Panc1 (cell line): ENCODE measurements at places on chromosomes 7 and 10.

DNA sequence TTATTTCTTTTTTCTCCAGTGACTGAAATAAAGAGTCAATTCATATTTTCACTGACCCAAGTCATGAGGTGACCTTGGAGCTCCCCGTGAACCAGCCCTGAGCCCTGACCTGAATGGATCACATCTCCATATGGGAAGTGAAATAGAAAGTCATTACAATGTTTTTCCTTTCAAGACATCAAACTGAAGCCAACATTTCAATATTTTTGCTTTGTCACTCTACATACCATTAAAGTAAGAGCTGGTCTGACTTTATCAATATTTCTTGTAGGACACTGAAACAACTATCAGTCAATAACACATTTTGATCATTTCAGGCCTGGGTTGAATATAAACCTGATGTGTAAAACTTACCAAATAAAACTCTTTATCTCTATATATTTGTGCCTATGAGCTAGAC lies 249.8 kb upstream of the PHF14 start:
- no peak for DNase-seq

GRCh38 chr7:55939514-55940123 lies 12.1 kb upstream of the MRPS17 start:
- DNase-seq: no peak

- DNase-seq: no peak
Observed at GRCh38 chr10:75817198-75817597, 385.8 kb downstream of the LRMDA start.

GRCh38 chr10:18005781-18006456 lies 54.2 kb downstream of the SLC39A12 start:
- no peak for DNase-seq

- DNase-seq: no peak
Observed at GRCh38 chr10:80497187-80498077, 40.3 kb upstream of the SH2D4B start.

DNA sequence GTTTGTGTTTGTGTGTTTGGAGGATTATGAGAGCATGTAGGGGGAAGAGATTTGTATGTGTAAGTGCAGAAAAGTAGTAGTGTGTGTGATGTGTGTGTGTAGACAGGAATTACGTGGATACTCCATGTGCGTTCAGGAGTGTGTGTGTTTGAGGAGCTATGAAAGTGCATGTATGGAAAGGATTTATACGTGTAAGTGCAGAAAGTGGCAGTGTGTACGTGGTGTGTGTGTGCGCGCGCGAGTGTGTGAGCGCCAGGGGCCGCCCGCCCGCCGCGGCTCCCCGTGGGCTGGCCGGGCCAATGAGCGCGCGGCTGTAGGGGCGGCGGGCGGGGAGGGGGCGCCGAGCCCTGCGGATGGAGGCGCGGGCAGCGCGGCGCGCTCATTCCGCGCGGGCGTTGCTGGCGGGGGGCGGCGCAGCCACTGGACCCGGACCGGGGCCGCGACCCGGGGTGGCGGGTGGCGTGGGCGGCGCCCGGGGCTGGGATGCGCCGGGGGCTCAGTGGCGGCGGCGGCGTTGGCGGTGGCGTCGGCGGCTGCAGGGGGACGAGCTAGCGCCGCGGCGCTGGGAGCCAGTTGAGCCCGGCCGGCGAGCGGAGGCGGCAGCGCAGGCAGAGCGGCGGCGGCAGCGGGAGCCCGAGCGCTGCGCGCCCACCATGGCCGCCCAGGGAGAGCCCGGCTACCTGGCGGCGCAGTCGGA lies at the start of gene BICC1:
Gene BICC1 (plus strand): TSS at position 382 of the 697 bp plus-strand sequence. CDS start 272 bp downstream, at position 654.
- DNase-seq: no peak

DNA sequence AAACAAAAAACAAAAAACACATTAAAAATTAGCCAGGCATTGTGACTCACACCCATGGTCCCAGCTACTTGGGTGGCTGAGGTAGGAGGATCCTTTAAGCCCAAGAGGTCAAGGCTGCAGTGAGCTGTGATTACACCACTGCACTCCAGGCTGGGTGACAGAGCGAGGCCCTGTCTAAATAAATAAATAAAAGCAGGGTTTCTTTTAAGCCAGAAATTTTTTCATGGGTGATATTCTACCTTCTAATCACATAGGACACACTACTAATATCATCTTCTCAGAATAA lies 14.2 kb upstream of the SVIL start:
- no peak for DNase-seq

- DNase-seq: peak; percentile 35
Observed at GRCh38 chr7:3897430-3898372, 596.6 kb downstream of the SDK1 start.

DNA sequence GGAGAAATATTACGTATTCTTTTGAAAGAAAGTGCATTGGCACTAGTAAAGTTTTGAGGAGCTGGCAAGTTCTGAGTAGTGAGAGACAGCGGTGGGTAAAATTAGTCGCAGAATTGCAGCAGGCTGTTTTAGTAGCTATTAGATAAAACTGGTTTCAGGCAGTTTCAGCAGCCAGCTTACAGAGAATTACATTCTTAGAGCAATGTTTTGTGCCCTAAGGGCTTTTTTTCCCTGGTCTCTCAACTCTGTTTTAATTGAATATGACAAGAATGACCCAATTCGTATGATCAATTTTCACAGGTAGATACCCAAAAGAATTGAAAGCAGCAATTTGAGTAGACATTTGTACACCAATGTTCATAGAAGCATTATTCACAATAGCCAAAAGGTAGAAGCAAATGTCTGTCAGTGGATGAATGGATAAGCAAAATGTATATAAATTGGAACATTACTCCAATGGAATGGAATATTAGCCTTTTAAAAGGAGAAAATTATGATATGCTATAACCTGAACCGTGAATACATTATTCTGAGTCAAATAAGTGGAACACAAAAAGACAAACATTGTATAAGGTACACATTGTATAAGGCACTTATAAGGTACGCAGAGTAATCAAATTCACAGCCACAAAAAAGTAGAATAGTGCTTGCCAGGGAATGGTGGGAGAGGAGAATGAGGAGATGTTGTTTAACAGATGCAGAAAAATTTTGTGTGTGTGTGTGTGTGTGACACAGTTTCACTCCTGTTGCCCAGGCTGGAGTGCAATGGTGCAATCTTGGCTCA lies 5.2 kb upstream of the KBTBD2 start:
- no peak for DNase-seq

DNA sequence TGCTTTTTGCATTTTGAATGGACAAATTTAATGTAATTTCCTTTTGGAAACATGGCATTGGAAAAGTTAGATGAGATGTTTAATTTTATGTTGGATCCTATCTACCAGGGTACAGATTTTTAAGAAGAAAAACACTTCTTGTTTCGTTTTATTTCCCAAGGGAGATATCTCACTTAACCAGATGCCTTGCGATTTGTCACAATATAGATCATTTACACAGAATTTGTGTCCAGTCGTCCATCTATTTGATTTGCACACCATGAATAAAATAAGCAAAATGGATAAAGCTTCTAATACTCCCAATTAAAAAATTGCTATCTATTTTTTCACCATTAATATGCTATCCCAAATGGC lies 25.7 kb downstream of the HDAC9 start:
- DNase-seq: no peak

GRCh38 chr7:45484094-45484493 lies 90.1 kb upstream of the ADCY1 start:
- DNase-seq: no peak

GRCh38 chr7:101630591-101630990 lies 1.5 kb upstream of the MYL10 start:
- DNase-seq: no peak

- no peak for DNase-seq
Observed at GRCh38 chr10:74439213-74439612, 288.2 kb downstream of the ADK start.

DNA sequence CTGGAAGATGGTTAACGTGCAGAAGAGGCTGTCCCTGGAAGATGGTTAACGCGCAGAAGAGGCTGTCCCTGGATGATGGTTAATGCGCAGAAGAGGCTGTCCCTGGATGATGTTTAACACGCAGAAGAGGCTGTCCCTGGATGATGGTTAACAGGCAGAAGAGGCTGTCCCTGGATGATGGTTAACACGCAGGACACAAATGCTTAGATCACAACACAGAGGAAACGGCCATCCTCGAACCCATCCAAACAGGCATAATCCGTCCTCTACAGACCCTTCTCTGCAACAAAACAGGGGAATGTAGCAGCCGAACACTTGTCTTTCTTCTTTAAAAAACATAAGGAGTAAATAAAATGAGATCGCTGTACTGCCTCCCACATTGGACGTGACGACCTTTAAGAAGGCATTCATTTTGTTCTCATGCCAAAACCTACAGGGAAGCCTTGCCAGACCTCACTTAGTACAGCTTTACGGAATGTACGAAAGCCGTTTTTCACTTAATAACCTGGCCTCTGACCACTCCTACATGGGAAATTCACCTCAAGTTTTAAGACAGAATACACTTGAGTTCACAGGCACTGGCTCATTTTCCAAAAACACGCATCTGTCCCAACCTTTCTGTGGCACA lies 245.2 kb downstream of the ZMYND11 start:
- DNase-seq: no peak

DNA sequence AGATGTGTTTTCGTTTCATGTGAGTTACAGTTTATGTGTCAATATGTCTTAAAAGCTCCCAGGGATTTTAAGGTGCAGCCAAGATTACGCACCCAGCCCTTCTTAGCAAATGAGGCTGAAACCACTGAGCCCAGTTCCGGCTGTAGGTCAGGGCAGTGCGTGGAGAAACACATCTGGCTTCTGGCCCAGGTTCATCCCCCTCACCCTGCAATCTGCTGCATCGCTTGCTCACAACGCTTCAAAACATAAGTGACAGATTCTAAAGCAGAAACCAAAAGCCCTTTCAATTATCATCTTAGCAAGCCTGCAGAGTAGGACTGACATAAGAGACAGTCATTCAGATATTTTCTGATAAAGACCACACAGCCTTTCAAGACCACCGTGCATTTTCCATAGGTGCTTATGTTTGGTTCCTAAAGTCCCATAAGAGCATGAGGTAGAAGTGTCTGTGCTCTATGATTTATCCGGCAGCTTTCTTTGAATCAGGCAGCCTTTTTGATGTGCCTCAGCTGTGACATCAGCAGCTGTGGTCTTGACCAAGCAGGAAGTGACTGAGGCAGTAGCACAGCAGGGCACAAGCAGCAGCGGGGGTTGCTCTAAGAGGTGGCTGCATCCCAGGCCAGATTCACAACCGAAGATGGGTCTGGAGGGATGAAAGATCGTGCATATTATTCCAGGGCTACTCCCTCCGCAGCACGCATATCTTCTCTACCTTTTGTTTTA lies 72.1 kb upstream of the LYZL2 start:
- peak; percentile 2 for DNase-seq

DNA sequence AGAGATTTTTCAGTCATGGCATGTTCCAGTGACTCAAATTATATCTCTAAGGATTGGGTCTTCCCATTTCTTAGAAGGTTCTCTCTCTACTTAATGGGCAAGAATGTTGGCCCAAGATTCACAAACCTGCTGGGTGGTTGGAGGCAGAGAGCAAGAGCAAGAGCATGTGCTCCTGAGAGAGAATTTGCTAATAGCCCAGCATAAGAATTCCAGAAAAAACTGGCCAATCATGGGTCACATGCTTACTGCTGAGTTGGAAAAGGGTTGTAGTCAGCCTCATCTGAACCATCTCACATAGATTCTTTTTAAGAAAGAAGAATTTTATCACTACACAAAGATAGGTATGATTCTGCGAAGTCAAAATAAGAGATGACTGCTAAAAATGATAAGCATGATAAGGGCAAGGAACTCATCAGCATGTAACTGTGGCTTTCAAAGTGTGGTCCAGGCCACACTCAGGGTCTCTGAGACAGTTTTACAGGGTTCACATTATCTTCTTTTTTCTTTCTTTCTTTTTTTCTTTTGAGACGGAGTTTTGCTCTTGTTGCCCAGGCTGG lies 8.2 kb upstream of the VCL start:
- no peak for DNase-seq

DNA sequence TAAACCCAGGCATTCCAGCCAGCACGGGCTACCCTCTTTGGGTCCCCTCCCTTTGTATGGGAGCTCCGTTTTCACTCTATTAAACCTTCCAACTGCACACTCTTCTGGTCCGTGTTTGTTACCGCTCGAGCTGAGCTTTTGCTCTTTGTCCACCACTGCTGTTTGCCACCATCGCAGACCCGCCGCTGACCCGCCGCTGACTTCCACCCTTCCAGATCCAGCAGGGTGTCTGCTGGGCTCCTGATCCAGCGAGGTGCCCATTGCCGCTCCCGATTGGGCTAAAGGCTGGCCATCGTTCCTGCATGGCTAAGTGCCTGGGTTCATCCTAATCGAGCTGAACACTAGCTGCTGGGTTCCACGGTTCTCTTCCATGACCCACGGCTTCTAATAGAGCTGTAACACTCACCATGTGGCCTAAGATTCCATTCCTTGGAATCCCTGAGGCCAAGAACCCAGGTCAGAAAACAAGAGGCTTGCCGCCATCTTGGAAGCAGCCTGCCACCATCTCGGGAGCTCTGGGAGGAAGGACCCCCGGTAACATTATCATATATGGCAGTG lies 14.5 kb downstream of the ZNF277 start:
- no peak for DNase-seq

DNA sequence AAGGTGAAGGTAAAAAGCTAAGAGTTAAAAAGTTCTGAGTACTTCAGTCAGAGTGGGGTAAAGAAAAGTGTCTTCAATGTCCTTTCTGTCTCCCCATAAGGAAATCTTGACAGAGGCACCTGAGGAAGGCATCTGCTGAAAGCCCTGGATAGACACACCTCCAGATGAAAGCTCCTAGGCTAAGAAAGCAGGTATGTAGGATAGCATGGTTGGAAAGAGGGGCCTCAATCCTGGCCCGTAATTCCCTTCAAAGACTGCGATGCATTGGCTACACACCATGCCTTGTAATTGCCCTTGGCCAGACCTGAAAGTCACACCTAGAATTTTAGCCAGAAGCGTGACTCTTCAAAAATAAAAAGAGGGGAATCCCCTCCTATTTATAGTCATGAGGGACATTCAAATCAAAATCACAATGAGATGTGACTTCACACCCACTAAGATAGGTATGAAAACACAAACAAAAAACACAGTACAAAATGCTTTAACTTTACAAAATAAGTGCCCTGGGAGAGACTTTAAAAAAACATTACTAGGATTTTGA lies 809.7 kb downstream of the IPMK start:
- no peak for DNase-seq

DNA sequence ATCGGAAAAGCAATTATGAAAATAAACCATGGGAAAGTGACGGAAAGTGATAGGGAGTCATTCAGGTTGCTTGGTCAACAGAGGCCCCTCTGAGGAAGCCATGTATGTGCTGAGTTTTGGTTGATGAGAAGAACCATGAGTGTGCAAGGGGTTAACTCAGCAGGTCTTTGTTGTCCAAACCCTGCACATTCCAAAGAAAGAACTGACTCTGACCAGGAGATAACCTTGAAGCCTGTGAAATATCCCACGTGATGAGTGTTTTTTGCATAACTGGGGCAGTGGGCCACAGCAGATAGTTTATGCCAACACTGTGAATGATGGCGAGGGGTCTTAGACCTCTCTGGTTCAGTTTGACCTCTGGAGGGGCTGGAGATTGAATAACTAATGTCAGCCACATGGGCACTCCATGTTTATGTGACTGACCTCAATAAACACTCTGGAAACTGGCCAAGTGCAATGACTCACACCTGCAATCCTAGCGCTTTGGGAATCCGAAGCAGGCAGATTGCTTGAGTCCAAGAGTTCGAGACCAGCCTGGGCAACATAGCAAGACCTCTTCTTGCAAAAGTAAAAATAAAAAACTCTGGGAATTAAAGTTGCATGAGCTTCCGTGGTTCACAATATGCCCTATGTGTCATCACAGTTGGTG lies 154.0 kb upstream of the FOXK1 start:
- DNase-seq: no peak

- DNase-seq: no peak
Observed at GRCh38 chr7:109983618-109984017, 1107.3 kb upstream of the LRRN3 start.
